NCI-H187 treated with DMSO at 0.1 percent for 48 hours (cell line): ENCODE measurements at places on chromosomes 2 and 18.

DNA sequence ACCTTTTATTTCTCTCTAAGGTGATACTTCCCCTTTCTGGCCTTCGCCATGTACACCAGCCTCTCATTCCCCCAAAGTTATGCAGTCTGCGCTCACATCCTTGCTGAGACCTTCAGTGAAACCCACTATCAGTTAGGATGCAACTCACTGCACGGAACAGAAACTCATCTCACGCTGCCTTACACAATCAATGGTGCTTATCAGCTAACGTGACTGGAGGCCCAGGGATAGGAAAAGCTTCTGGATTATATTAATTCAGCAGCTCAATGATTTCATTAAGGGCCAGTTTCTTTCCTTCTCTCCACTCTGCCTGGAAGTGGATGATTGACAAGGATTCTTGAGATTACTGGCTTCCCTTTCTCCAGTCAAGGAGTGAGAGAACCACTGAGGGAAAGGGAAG, 44.8 kb downstream of the CDH2 start:
- no peak for DNase-seq

DNA sequence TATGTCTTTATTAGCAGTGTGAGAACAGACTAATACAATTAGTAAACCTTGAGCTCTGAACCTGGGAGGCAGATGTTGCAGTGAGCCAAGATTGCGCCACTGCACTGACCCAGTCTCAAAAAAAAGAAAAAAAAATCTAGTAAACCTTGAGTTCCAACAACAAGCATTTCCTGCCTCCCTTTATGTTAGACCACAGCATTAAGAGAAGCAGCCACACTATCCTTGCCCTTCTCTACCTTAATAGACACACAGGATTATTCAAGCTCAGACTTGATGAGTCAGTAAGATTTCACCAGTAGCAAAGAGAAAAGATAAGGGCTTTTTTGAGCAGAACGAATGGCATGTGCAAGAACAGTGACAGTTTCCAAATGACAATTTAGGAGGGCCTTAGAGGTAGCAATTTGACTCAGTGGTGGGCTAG, 18.0 kb upstream of the GLS start:
- DNase-seq: peak; percentile 15

DNA sequence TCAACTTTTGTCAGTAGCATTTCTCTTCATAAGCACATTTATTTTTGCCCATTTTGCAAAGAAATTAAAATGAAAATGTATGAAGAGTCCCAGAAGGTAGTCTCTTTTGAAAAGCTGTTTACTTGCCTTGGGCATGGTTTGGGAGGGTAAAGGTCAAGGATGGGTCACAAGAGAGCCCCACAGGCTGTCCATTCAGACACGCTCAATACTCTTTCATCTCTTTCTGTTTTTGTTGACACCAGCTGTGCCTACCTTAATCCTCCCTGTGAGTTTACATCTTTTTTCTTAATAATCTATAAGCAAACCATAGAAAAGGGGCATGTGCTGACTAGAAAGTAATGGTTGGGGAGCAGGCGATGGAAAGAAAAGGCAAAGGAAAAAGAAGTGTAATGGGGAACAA, 49.6 kb upstream of the KLF7 start:
- no peak for DNase-seq

- no peak for DNase-seq
Measured at GRCh38 chr2:168941297-168941696, 40.2 kb downstream of the G6PC2 start.

- no peak for DNase-seq
Measured at GRCh38 chr2:159252905-159253304, 33.6 kb downstream of the WDSUB1 start.

DNA sequence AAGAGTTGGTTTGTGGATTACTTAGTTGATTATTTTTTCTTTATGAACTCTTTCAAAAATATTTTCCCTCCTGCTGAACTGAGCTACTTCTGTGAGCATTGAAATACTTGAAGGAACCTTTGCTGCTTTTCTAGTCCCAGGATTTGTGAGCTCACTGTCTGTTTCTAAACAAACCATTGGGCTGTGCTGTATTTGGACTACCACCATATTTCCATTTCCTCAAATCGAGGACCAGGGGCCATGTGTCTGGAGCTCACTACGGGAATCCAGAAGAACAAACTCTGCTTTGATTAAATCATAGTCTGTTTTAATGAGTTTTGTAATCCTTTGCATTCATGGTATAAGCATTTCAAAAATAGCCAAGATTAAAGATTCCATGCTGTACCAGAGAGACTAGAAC, 1.3 kb downstream of the MRPL33 start:
- DNase-seq: no peak

GRCh38 chr2:55721596-55722215, 28.1 kb upstream of the PNPT1 start:
- no peak for DNase-seq

- no peak for DNase-seq
Measured at GRCh38 chr2:236993-237539, 26.8 kb downstream of the SH3YL1 start.

- DNase-seq: no peak
Measured at GRCh38 chr2:109998-110397, 63.7 kb upstream of the FAM110C start.

DNA sequence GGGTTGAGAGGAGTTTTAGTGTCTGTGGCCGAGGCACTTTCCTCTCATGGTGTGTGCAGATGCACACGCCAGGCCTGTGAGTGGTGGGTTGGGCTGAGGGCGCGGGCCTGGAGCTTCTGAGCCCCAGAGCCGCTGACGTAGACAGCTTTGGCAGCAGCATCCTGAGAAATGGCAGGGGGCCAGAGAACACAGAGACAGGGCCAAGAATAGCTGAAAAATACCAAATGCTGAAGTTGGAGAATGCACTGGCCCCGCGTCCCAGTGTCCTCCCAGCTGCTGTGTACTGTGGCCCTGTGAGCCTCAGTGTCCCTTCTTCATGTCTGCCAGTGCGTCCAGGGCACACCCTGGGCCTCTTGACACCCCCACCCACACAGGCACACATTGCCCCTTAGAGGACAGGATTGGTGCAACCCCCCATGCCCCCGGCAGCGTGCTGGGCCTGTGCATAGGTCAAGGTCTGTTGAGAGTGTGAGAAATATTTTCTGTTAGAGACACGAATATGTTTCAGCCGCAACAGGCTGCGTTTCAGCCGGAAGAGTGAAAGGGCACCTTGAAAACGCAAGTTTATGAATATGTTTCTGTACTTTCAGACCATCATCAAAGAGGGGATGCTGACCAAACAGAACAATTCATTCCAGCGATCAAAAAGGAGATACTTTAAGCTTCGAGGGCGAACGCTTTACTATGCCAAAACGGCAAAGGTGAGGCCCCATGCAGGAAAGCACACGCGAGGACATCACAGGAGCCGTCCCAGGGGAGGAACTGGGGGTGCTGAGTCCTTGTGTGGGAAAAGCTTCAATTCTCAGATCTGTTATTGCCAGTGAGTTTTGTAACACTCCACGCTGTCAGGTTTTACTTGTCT, 33.6 kb downstream of the DGKD start:
- no peak for DNase-seq

- DNase-seq: no peak
Measured at GRCh38 chr2:241507430-241508239, 749 bp downstream of the STK25 start.

- DNase-seq: no peak
Measured at GRCh38 chr2:23695890-23696751, 230.8 kb downstream of the ATAD2B start.

DNA sequence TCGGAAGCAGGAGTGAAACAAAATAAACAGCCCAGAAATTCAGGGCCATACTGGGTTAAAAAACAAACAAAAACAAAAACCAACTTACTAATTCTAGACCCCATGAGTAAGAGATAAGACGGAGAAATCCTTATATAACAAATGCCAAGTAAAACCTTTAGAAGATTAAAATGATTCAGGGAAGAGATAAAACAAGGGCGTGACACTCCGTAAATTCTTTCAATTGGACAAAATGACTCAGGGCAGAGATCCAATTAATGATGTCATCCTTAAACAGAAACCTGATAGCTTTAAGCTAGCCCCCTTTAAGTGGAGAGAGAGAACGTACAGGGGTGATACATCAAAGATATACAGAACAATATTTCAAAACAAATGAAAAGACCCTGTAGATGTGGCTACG, 317.4 kb downstream of the NBAS start:
- no peak for DNase-seq

- no peak for DNase-seq
Measured at GRCh38 chr18:9047715-9048114, 54.8 kb upstream of the NDUFV2 start.

DNA sequence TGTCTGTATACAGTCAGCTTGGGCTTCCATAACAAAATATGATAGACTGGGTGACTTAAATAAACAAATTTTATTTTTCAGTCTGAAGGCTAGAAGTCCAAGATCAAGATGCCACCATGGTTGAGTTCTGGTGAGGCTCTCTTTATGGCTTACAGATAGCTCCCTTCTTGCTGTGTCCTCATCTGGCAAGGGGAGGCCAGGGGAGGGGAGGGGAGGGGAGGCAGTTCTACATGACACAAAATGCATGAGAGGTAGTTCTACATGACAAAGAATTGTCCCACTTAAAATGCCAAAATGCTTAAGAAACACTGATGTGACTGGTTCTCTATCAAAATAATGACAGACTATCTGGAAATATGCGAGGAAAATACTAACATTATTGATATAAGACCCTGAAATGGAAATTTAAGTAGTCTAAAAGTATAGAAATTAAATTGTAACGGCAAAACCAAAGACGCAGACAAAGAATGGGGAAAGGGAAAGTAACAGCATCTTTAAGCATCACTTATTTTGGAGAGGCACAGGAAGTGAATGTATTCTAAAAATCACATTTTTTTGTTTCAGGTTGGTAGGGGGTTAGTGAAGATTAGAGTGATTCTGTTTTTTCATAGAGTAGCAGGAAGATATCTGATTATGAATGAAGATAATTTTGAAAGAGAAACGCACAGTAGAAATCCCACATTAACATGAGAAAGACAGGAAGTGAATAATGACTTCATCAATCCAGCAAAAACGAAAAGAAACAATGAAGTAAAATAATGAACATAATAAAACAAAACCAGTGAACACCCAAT, 131.4 kb downstream of the STRN start:
- DNase-seq: no peak

GRCh38 chr2:80322311-80322920, 17.9 kb upstream of the LRRTM1 start:
- no peak for DNase-seq

DNA sequence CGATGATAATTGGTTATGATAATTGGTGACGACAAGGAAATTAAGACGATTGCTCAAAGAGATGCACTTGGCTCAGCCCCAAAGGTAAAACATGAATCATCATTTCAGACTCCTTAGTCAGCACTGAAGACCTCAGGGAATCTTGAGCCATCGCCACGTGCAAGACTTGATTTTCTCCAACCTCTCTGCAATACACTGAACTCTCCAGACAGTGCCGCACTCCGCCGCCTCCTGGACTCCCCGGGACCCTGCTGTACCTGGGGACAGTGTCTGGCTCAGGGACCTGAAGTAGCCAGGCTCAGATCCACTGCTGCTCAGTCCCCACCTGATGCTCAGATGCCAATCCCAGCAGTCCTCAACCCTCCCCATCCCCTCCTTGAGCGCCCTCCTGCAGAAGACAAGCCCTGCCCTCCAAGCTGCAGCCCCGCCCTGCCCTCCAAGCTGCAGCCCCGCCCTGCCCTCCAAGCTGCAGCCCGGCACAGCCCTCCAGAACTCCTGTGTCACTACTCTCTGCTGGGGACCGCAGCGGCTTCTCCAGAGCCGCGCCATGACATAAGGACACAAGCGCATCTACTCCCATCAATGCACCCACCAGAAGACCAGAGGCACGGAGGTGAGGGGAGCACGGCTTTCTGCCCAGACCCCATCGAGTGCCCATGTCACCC, 1.1 kb downstream of the TMEM18 start:
- peak; percentile 63 for DNase-seq

- no peak for DNase-seq
Measured at GRCh38 chr18:35624146-35624545, 42.6 kb downstream of the GALNT1 start.

DNA sequence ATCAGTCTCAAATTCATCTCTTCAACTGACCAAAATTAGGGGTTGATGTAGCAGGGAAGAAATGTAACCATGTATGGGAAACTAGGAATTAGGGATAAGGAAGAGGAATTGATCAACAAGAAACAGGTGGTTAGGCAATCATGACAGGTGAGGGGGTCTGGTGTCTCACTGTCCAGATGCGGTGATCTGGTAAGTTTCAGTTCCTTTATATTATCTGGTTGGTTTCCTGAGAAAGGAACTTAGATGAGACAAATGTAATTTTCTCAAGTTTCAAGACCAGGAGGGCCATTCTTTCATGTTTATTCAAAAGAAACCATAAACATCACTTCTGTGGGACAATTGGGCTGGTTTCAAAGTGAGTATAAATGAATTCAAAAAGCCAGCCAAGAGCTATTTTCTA, 306.2 kb upstream of the KCNJ3 start:
- DNase-seq: no peak

GRCh38 chr2:239081622-239082021, 233.7 kb downstream of the TWIST2 start:
- DNase-seq: no peak

DNA sequence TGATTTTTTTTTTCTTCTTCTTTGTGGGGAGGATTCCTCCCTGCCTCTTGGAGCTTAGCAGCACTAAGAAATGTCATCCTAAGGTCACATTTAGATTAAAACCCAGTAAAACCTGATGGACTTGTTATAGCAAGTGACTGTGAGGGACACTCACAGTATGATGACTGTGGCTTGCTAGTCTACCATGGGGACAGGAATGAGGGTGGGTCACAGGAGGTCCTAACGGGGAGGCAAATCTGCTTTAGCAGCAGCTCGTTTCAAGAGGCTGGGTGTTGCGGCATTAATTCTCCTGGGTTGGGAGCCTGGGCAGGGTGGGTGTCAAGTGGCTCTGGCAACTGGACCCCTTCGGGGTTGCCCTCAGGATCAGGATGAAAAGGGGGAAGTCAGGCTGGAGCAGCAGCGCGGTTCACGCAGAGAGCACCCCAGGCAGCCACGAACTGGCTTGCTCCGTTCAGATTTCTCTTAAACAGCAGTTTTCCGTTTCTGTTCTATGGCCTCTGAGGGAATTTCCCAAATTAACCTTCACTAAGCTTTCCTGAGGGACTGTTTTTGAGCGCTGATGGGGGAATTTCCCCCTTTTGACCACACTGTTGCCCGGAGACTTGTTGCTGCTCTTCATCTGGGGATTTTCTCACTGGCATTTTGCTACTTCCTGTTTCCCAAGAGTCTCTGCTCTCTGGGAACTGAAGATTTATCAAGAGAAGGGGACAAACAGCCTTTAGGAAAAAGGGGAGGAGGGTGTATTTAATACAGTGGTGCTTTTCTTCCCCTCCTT, 59.8 kb upstream of the PELI1 start:
- DNase-seq: no peak

DNA sequence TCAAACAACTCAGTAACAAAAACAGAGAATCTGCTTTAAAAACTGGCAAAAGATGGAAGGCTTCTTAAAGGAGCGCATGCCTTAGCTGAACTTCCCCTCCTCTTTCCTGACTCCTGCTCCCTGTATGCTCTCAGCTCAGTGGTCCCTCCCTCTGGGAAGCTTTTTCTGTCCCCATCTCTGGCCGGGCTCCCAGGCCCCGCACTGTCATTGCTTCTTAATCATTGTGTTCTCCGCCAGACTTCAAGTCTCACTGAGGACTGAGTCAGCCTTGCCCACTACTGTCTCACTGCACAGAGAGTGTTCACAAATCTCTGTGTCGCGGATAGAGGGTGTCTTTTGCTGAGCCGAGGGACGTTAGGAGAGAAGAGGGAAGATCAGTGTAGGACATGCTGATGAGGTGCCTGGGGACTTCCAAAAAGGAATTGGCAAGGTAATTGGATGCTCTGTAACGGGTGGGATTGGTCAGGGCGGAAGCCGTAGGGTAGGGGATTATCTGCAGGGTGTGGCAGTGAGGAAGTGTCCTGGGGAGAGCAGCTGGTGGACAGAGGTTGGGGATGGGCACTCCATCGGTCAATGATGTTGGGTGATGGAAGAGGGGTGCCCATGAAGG, 16.2 kb downstream of the TOGARAM2 start:
- DNase-seq: no peak
